ENCODE measurements at places on chromosomes 5 and 9.

DNA sequence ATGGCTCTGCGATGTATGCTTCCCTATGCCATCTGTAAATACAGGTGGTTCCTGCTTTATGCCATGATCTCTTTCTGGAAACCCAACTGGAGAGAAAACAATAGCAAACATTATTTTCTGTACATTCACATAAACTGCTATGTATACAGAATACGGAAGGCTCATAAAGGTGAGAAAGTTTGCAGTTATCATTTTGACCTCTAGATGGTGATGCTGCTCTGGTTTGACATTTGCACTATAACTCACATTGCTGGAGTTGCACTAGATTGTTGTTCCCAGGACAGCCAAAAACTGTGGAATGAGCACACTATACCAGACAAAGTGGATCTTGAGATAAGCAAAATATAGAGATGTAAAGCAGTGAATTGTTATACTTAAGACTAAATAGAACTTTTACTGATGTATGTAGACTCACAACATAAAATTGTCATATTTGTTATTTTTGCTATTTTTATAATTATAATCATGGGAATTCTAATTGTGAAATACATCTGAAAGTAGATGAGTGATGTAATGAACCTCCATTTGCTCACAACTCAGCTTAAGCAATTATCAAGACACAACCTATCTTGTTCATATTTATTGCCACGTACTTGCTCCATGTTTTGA lies 246.5 kb downstream of the PTPRD start:
- no peaks in the 10 kb centered on the region for H3K27me3 ChIP-seq
- H3K4me3 ChIP-seq = no peak overlapping the region
- DNase-seq = no peak
- no peaks in the 10 kb centered on the region for H3K4me1 ChIP-seq
- H3K36me3 ChIP-seq = no peaks in the 10 kb centered on the region
- no peak overlapping the region for H3K27ac ChIP-seq

- no peak overlapping the region for H3K27ac ChIP-seq
- H3K4me3 ChIP-seq = no peak overlapping the region
- H3K27me3 ChIP-seq = no peaks in the 10 kb centered on the region
- no peaks in the 10 kb centered on the region for H3K36me3 ChIP-seq
These were observed 53.8 kb upstream of the FBN2 start for GRCh38 chr5:128591598-128592455.

- no peaks in the 10 kb centered on the region for H3K36me3 ChIP-seq
- no peak overlapping the region for H3K27ac ChIP-seq
- H3K27me3 ChIP-seq = peaks cover 17% of the 10 kb centered on the region
- H3K4me1 ChIP-seq = no peaks in the 10 kb centered on the region
- H3K4me3 ChIP-seq = no peak overlapping the region
- no peak for DNase-seq
These were observed 60.3 kb upstream of the EPB41L4A start for GRCh38 chr5:112479418-112479817.

GRCh38 chr5:131630963-131631350 lies 4.1 kb downstream of the RAPGEF6 start:
- no peak overlapping the region for H3K27ac ChIP-seq
- H3K36me3 ChIP-seq = peaks cover 37% of the 10 kb centered on the region
- no peak for DNase-seq
- H3K27me3 ChIP-seq = no peaks in the 10 kb centered on the region

GRCh38 chr5:125160787-125161502 lies 414.5 kb upstream of the ZNF608 start:
- H3K36me3 ChIP-seq = no peaks in the 10 kb centered on the region
- H3K4me1 ChIP-seq = no peaks in the 10 kb centered on the region
- no peak overlapping the region for H3K27ac ChIP-seq
- no peaks in the 10 kb centered on the region for H3K27me3 ChIP-seq

DNA sequence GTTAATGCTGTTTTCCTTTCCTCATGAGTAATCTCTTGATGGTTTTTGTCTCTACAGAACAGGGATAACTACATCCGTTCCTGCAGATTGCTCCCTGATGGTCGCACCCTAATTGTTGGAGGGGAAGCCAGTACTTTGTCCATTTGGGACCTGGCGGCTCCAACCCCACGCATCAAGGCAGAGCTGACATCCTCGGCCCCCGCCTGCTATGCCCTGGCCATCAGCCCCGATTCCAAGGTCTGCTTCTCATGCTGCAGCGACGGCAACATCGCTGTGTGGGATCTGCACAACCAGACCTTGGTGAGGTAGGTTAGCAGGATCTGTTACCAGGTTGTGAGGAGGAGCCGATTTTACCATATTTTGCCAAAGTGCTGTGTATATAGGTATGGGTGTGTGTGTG lies 148.2 kb downstream of the TLE4 start:
- no peak for DNase-seq
- no peak overlapping the region for H3K4me3 ChIP-seq
- no peak overlapping the region for H3K27ac ChIP-seq
- peaks cover 45% of the 10 kb centered on the region for H3K36me3 ChIP-seq
- H3K4me1 ChIP-seq = no peaks in the 10 kb centered on the region

DNA sequence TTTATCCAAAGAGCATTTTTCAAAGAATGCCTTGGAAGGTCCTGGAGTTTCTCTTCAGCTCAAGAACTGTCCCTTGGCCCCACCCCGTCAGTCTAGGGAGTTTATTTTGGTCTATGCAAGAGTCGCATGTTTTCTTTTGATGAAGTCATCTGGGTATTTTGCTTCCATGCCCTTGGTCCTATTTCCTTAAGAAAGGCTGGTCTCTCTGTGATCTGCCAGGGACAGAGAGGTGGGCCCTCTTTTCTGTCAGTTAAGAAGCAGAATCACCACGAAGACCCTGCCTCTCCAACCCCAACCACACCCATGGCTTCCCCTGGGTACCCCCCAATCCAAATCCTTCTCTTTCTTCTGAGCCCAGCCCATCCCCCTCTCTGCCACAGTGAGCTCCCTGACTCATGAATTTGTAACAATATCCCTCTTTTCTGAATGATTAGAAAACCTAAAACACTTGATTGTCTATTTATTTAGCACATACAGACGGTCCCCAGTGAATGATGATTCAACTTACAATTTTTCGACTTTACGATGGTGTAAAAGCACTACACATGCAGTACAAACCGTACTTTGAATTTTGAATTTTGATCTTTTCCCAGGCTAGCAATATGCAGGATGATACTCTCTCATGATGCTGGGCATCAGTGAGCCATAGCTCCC lies 163.5 kb upstream of the ADRA1B start:
- H3K4me3 ChIP-seq = no peak overlapping the region
- no peaks in the 10 kb centered on the region for H3K36me3 ChIP-seq
- H3K27ac ChIP-seq = no peak overlapping the region
- H3K27me3 ChIP-seq = no peaks in the 10 kb centered on the region
- peaks cover 4% of the 10 kb centered on the region for H3K4me1 ChIP-seq

DNA sequence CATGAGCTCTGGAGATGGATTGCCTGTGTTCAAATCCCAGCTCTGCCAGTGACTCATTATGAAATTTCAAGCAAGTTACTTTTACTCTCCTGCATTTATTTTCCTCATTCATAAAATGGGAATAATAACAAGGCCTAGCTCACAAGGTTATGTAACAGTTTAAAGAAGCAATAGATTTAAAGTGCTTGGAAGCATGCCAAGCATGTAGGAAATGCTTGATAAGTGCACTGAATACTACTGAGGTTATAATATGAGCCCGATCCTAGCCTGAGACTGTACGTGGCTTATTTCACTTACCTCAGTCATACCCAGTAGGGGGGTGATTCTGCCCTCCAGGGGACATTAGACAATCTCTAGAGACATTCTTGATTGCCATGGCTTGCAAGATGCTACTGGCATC lies 734.1 kb upstream of the WWC1 start:
- H3K4me1 ChIP-seq = no peaks in the 10 kb centered on the region
- no peak overlapping the region for H3K4me3 ChIP-seq
- no peak overlapping the region for H3K27ac ChIP-seq
- H3K27me3 ChIP-seq = no peaks in the 10 kb centered on the region
- H3K36me3 ChIP-seq = no peaks in the 10 kb centered on the region

DNA sequence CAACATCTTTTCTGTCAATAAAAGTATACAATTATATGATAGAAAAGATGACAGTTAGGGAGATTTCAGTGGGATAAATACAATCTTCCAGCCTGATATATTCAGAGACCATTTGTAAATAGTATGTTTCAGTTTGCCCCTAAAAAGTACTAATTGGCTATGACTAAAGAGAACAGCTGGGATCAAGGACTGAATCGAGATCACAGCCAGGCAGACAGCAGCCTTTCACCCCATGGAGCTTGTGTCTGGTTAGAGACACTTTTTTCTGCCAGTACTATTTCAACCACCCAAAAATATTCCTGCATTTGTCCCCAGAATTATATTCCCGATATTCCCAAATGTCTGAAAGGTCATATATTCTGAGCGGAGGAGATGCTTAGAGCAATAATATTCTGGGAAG lies 577.3 kb upstream of the TLE4 start:
- no peaks in the 10 kb centered on the region for H3K36me3 ChIP-seq
- no peak overlapping the region for H3K4me3 ChIP-seq
- no peaks in the 10 kb centered on the region for H3K27me3 ChIP-seq
- H3K4me1 ChIP-seq = no peaks in the 10 kb centered on the region

- no peaks in the 10 kb centered on the region for H3K4me1 ChIP-seq
- H3K27me3 ChIP-seq = no peaks in the 10 kb centered on the region
- no peaks in the 10 kb centered on the region for H3K36me3 ChIP-seq
- H3K27ac ChIP-seq = no peak overlapping the region
These were observed 481.2 kb upstream of the KLF4 start for GRCh38 chr9:107970726-107971125.

DNA sequence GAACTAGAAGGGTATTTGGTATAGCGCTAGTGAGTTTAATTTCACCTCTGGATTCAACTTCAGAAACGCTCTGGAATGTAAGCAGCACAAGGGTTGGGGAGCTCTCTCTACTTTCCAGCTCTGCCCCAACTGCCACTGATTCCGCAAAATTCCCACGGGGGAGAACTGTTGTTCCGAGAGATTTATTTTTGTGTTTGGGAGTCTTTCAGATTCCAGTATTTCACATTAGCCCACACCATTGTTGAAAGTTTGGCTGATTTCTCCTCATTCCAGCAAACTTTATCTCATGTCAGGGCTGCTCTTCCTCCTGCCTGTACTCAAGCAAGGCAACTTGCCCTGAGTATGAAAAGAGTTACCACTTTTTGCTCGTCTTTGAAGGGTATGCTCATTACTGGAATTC lies 198.5 kb upstream of the EGFLAM start:
- H3K27me3 ChIP-seq = no peaks in the 10 kb centered on the region
- no peaks in the 10 kb centered on the region for H3K36me3 ChIP-seq
- H3K27ac ChIP-seq = no peak overlapping the region
- no peaks in the 10 kb centered on the region for H3K4me1 ChIP-seq
- no peak for DNase-seq
- H3K4me3 ChIP-seq = no peak overlapping the region

- H3K4me1 ChIP-seq = no peaks in the 10 kb centered on the region
- H3K27ac ChIP-seq = no peak overlapping the region
- no peak for DNase-seq
- no peaks in the 10 kb centered on the region for H3K27me3 ChIP-seq
These were observed 10.2 kb downstream of the FBXO10 start for GRCh38 chr9:37565661-37566618.

GRCh38 chr9:61669352-61669751 lies 479.5 kb downstream of the SPATA31A7 start:
- H3K4me1 ChIP-seq = no peaks in the 10 kb centered on the region
- no peaks in the 10 kb centered on the region for H3K36me3 ChIP-seq
- no peak overlapping the region for H3K4me3 ChIP-seq
- H3K27ac ChIP-seq = no peak overlapping the region
- H3K27me3 ChIP-seq = no peaks in the 10 kb centered on the region
